ENCODE measurements at places on chromosomes 6 and 20.

GRCh38 chr6:31402324-31403282 is 792 bp upstream of the MICA start:
- DNase-seq = peak; percentile 22

GRCh38 chr20:53221731-53222130 is 249.6 kb downstream of the TSHZ2 start:
- no peak for DNase-seq

- DNase-seq = peak; percentile 12
These were observed 81.3 kb downstream of the AFDN start for GRCh38 chr6:167907837-167908681.

- no peak for DNase-seq
These were observed 392.0 kb downstream of the SYNE1 start for GRCh38 chr6:152244998-152245630.

DNA sequence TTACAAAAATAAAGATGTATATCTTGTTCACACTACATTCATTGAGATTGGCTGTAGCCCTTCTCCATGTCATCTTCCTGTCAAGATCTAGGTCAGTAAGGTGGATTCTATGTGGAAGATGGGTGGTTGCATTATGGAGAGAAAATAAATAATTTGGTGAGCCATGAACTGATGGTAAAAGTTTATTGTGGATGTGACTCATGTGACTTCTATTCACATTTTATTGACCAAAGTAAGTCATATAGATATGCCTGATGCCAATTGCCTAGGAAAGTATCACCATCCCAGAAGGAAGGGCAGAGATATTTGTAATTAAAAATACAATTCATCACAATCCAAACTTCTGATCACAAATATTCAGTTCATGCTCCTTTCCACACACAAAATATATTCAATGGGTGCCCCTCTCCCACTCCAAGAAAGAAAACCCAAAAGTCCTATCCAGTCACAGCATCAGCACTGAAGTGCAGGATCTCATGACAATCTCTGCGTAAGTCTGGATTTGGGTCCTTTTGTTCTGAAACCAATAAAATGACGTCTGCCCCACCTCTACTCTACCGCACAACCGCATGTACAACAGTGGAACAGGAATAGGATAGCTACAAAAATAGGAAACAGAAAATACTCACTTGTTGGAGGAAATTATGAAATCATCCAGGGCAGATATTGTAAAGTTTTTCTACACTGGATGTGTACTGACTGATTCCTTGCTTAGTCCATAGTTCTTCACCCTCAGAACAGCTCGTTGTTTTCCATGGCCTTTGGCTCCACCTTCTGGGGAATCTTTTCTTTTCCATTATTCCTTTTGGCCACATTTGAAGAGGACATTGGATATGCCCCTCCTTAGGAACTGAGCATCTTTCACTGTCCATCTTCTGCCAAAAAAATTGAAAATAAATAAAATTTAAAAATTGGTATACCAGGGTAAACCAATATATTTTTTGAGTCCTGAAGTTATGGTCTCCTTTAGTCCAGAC is 16.1 kb upstream of the SLC17A3 start:
- peak; percentile 10 for DNase-seq

DNA sequence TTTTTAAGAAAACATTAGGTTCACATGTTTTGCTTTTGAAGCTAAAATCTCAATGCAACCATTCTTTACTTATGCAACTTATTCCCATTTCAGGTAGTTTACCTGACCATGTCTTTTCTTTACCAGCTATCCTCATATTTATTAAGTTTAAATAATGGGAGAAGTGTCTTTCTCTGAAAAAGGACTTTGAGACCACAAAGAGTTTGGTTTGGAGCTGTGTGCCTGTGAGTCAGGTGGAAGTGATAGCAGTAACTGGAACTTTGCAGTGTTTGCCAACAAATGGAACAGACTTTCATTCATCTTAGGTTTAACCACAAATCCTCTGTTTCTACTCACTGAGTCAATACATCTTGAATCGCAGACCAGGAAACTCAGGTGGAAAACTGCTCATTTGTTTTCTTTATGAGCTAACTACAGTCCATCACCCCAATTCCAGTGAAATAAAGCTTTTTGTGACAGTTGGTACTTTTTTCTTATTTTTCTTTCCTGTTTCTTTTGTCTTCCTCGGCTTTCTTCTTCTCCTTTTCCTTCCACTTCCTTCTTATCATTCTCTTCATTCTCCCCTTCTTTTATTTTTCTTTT is 148.3 kb upstream of the RIN2 start:
- DNase-seq = no peak

- DNase-seq = no peak
These were observed 228.1 kb downstream of the ATXN1 start for GRCh38 chr6:16533210-16533609.

DNA sequence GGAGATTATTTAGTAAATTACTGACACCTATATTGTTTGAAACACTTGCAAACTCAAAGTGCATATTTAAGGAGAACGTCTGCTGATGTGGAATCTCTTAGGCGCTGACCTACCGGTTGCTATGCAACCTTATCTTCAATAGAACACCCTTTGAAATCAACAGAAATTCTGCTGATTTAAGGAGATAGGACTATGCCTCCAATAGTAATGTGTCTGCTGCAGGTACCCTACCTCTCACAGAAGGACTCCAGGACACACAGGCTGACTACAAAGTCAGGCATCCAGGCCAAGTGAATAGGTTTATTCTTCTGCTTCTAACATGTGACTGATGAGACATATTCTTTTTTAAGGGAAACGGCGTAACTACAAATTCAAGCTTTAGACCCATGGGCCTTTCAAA is 311.7 kb downstream of the CBLN4 start:
- no peak for DNase-seq

DNA sequence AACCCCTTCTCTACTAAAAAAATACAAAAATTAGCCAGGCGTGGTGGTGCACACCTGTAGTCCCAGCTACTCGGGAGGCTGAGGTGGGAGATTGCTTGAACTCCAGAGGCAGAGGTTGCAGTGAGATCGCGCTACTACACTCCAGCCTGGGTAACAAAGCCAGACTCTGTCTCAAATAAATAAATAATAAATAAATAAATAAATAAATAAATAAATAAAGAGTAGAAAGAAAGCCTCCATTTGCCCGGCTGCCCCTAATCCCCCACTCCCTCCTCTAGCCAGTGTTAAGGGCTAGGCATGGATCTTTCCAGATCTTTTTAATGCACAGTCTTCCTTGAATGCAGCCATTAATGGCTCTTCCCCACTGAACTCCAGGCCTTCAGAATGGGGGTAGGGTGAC is 3.2 kb downstream of the PNPLA1 start:
- DNase-seq = no peak

DNA sequence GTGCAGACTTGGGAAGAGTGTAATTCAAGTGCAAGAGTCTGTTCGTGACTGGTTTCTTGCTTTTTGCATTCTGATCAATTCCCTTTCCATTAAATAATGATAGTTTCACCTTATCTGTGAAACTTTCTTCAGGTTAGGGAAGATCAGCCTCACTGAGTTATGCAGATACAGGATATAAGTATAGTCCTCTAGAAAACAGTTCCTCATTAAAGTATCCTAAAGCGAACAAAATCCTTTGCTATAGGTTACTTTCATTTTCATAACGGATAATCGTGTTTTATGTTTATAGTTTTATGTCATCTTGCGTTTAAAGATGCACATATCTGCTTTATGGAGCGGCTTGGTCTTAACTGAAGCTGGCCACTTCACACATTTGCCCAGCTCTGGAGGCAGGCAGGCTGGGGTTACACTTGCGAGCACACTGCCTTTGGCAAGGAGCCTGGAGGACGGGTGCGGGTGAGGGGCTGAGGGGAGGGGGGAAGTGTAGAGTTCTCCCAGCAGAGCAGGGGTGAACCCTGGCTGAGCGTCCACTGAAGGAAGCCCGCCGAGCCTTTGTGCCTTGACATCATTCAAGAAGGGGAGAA is 123.5 kb upstream of the IFNGR1 start:
- DNase-seq = no peak

GRCh38 chr20:45745015-45745414 is 22.9 kb downstream of the SPINT4 start:
- no peak for DNase-seq

- no peak for DNase-seq
These were observed 159.2 kb downstream of the MTFR2 start for GRCh38 chr6:136090929-136091328.

DNA sequence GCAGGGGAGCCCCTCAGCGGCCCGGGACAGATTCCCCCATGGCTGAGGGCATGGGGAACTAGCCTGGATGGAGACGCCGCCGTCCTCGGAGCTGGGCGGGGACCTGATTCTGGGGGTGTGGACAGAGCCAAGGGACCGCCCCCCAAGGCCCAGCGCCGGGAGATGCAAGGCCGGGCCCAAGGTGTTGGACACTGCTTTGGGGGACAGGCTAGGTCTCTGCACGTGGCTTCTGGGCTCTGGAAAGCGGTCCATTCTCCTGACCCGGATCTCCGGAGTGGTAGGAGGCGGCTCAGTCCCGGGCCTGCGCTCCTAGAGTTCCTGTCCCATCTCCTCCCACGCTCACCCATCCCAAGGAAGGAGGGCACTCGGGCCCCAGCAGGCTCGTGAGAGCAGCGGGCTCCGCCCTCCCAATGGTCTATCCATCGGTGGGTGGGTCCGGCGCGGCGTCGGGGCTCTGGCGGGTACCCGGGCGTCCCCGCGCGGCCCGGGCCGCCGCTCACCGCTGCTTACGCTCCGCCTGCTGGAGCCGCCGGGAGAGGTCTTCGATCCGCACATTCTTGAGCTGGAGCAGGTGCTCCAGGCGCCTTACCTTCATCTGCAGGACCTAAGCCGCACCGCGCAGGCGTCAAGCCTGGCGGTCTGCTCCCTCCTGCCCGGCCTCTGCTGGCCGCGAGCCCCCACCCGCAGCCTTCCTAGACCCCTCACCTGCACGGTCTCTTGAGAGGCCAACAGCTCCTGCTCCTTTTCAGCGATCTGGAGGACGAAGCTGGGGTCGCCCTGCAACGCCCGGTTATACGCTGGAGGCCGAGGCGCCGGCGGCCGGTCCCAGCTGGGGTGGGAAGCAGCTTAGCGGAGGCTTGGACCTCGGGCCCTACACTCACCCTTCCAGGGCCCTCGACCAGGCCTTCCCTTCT is 3.3 kb downstream of the SPEF1 start:
- DNase-seq = peak; percentile 85

- DNase-seq = no peak
These were observed 16.8 kb downstream of the GNAS-AS1 start for GRCh38 chr20:58833921-58834320.

DNA sequence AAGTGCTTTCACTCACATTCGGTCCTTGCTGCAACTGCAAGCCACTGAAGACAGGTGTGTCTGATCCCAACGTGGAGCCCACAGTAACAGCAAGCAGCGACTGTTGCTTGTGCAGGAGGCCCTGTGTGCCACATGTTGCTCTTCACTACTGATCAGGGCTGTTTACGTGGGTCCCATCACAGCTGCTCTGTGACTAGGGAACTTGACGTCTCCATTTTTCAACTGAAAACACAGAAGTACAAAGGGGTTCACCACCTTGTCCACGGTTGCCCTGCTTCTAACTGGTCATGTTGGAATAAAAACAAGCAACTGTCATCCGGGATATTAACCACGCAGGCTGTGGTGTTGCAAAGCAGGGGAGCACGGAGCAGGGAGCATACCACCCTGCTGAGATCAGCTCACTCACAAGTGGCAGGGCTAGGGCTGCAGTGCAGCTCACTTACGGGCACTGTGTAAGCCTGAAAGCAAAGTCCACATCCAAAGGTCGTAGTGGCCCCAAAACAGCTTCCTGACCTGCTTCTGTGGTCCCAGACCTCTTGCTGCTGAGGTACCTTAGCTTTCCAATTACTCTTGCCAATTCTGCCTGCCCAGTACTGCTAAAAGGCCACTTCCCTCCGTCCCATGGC is 105.8 kb upstream of the DUSP22 start:
- DNase-seq = no peak

DNA sequence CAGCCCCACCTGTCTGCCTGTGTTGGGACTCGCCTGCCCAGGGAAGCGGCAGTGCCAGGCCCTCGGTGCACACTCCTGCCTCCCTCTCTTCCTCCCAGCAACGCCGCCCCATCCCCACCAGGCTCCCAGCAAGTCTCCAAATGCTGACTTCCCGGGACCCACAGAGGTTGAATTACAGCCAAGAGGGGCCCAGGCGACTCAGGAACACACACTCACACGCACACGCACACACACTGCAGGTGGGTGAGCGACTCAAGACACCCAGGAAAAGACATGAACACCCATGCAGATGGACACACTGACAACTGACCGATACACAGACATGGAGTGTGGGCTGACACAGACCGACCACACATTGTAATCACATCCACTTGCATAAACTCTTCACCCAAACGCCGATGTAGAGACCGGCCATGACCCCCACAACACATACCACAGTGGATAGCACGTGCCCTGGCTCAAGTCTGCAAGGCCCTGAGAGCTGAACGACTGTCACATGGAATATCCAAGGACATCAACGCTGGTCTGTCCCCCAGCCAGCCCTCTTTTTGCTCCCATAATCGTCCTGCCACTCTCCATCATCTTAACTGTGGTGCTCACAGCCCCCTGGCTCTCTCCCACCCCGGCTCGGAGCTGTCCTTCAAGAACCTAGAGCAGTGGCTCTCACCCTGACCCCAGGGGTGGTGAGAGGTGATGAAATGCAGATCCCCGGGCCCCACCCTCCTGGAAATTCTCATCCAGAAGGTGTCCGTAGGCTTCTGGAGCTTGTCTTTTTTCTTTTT is 470 bp upstream of the FAM83C start:
- no peak for DNase-seq

GRCh38 chr20:16711661-16712258 is 18.1 kb upstream of the SNRPB2 start:
- no peak for DNase-seq

- DNase-seq = no peak
These were observed 104.0 kb downstream of the VEGFA start for GRCh38 chr6:43873806-43874714.

DNA sequence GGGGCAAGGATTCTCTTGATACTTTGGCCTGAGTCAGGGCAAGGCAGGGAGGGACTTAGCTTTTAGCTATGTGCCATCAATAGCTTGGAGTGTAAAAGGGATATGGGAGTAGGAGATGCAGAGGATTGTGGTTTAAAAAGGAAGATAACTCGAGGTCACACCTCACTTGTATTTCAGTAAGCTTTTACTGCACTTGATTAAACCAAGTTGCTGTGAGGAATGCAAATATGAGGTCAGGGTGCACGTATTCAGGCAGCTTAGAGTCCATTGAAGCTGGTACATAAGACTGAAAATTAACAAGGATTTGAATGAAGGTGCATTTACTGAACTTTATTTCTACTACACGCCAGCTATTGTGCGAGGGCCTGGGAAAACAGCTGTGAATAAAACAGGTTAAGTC is 32.1 kb downstream of the DSTN start:
- no peak for DNase-seq

GRCh38 chr20:56359212-56360132 is 698 bp downstream of the FAM210B start:
- DNase-seq = peak; percentile 67

- DNase-seq = no peak
These were observed 101.6 kb upstream of the FRMD1 start for GRCh38 chr6:168180548-168181011.

- no peak for DNase-seq
These were observed 115.6 kb downstream of the MTHFD1L start for GRCh38 chr6:150981095-150981494.
